ENCODE measurements at places on chromosomes 4 and X.

DNA sequence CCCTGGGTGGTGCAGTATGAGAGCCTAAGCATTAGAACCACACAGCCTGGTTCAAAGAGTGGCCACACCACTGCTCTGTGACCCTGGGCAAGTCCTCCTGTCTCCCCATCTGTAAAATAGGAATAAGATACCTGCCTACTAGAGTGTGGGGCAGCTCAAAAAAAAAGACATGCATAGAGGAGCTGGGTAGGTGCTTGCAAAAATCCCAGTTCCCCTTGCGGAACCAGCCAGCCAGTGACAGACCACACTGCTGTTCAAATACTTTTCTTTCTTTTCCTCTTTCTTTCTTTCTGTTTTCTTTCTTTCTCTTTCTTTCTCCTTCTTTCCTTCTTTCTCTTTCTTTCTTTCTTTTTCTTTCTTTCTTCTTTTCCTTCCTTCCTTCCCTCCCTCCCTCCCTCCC, 63.0 kb upstream of the TRIM2 start:
- DNase-seq, result no peak

GRCh38 chr4:113639326-113639725, 122.2 kb downstream of the CAMK2D start:
- no peak for DNase-seq

DNA sequence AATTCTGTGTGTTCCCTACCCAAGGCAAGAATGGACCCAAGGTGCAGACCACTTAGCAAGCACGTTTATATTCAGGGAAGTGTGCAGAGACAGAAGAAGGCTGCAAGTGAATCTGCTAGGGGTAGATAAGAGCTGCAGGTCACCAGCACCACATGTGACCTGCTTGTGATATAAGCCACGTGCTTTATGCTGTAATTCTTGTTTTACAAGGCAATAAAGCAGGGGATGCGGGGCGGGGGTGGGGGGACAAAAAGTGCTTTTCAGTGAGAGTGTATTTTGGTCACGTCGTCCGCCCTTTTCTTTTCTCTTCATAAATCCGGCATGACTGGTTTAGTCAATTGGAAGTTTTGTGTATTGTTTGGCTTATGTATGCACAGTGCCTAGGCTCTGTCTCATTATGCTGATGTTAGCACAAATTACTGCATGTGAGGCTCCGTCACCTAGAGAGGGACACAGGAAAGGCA, 192.7 kb downstream of the RBMX2 start:
- DNase-seq, result peak; percentile 76

DNA sequence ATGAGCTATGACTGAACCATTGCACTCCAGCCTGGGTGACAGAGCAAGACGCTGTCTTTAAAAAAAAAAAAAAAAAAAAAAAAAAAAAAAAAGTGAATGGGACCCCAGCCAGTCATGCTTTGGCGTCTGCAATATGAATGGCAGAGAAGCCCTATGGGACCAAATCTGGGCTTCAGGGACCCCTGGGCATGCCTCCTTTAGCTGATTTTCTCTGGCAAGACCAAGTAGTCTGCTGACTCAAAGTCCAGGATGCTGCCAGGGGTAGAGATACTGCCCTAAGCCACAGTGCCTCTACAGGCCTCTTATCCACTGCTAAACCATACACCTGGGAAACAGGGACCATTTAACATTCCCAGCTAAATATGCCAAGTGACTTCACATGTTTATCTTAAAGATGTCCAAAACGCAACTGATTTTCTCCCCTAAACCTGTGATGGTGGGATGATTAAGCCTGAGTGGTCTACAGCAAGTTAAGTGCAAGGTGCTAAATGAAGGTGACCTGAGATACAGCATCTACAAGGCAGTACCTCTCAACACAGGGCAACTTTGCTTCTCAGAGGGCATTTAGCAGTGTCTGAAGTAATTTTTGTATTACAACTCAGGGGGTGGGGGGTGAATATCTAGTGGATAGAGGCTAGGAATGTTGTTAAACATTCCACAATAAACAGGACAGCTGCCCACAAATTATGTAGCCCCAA, 5.8 kb downstream of the RPS4X start:
- DNase-seq, result no peak

DNA sequence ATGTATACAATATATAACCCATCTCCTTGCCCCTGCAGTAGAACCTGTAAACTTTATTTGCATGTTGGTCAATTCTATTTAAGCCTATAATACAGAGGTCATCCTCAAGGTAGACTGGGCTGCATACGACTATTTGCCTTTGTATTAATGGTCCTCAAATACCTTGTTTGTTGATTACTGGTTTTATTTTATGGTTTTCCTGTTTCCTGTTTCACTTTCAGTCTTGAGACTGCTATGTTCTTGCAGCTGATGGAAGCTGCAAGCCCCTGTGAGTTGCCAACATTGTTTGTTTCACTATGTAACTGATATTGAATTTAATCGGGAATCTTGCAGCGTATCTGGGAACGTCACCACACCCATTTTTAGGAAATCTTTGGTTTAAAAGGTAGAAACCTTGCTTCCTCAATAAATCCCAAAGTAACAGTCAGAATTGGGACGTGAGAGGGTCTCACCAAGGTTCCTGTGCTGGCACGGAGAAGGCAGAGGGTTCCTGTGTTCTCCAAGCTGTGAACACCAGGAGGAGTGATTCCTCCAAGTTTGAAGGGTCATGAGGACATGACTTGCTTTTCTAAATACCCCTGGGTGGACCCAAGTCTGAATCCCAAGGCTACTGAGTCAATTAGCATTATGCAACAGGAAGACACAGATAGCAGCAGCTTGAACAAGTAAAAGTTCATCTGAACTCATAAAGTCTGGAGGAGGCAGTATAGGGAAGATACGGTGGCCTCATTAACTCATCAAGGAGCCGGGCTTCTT, 110.6 kb upstream of the PNPLA4 start:
- no peak for DNase-seq

DNA sequence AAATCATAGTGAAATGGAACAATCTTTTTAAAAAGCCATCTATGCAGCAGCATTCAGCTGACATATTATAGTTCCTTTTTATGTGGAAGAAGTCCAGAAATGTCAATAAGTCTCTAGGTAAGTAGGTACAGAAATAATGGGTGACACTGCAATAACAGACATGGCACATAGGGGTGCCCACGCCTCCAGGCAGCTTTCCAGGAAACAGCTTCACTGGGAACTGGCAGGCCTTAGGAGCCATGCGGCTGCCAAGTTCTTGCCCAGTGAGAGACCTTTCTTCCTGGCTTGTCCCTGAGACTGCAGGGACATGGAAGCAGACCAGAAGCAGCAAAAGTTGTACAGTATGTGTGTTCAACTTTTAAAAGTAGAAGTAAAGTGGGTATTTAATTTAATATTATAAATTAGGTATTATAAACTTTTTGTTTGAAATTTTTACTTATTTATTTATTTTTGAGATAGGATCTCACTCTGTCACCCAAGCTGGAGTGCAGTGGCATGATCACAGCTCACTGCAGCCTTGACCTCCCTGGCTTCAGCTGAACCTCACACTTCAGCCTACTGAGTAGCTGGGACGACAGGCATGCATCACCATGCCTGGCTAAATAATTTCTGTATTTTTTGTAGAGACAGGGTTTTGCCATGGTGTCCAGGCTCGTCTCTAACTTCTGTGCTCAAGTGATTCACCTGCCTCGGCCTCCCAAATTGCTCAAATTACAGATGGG, 12.1 kb upstream of the ETNPPL start:
- no peak for DNase-seq

DNA sequence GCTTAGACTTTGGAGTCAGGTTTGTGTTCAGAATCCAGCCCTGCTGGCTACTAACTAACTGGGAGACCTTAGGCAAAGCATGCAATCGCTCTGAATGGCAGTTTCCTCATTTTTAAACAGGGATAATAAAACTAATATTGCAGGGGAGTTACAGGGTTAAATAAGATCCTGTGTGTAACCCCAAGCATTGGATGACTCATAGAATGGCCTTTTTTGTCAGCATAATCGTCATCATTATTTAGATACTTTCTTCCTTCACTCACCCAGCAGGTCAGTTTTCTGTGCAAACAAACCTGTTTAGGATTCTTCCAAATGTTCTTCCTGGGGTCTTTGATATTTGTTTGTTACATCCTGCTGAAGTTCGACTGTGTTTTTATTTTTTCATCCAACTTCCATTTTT, 208.2 kb downstream of the EVC2 start:
- no peak for DNase-seq

DNA sequence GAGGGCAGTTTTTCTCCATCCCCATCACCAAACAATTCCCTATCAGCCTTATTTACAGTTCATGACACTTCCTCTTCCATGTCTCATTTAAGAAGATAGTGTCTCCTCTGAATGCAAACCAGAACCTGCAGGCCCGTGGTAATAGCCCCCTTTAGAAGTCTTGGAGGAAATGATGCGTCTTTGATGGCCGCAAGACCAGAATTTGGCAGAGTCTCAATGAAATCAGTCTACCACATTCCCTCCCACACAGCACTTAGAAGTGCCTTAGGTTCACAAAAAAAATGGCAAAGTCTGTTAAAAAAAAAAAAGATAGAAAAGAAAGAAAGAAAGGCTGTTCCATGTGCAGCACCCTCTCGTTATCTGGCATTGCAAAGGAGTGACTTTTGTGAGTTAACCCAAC, 2.1 kb upstream of the KDR start:
- DNase-seq, result no peak

GRCh38 chr4:41174444-41174843, 39.9 kb downstream of the APBB2 start:
- no peak for DNase-seq
